ENCODE measurements at places on chromosomes 3 and 15. TPM values are rescaled to one million over a fixed set of nuclear protein-coding genes. Genes with fewer than 3 reads are reported as not detected.

The DGKG gene
- 1.7 TPM for total RNA-seq

DNA sequence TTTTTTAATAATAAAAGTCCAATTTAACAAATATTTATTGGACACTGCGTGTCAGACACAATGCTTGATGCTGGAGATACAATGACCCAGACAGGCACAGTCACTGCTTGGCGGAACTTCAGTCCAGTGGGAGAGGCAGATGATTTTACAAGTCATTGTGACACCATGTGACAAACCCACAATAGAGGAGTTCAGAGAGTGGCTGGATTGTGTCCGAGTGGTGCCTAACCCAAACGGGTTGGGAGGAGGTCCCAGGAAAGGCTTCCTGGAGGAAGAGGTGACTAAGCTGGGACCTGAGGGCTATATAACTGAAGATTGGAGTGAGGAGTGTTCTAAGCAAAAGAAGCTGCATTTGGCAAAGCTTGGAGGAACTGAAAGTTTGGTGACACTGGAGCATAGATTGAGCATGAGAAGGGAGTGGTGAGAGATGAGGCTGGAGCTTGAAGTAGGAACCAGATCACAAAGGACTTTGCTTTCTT is 41.4 kb downstream of the CRTC3 start:
- no peak overlapping the region for H3K4me3 ChIP-seq
- H3K27me3 ChIP-seq = no peaks in the 10 kb centered on the region
- no peaks in the 10 kb centered on the region for H3K36me3 ChIP-seq
- DNase-seq = no peak

DNA sequence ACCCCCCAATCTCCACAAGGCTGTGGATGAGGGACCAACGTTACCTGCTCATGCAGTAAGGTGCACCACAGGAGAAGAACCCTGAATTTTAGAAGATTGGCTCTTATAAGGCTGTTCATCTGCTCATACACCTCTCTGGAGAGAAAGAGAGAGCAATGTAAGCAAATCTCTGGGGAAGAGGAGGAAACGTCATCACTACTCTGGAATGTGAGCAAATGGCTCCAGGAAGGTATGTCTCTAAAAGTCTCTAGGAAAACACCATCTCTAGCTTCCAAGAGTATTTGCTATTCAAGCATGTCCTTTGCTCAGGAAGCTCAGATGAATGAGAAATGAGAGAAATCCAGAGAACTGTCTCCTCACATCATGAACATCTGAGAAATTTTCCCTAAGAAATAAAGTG is 235.4 kb downstream of the TBL1XR1 start:
- DNase-seq = no peak
- H3K27me3 ChIP-seq = no peaks in the 10 kb centered on the region
- no peak overlapping the region for H3K4me3 ChIP-seq
- H3K27ac ChIP-seq = no peak overlapping the region
- peaks cover 5% of the 10 kb centered on the region for H3K36me3 ChIP-seq

The ARRDC4 gene
- 4.9 TPM for total RNA-seq

The SPTBN5 gene
- 2.2 TPM for total RNA-seq

DNA sequence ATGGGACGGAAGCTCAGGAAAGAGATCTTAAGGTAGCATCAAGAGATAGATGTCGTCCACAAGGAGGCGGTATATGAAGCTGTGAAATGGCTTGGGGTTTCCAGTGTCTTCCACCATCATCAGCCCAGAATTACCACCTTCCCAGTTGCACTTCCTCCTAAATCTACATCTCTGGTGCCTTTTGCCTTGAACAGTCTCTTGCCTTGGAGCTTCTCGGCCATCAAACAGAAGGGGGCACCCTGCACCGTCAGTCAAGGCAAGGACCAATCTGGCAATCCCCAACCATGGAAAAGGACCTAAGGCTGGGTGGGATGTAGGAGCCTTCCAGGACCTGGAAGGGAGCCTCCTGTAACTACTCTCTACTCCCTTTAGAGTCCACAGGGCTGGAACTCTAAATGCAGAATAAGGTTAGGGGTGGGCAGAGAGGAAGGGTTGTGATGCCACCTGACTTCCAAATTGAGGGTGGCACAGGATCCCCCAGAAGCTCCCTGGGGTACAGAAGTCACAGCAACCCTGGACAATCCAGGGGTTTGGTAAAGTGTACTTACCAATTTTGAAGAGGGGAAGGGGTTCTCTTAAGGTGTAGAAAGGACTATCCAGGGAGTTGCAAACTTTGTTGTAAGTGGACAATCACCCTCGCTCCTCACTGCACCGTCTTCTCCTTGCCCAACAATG is 1.0 kb upstream of the RYR3 start:
- peaks cover 2% of the 10 kb centered on the region for H3K36me3 ChIP-seq
- H3K27me3 ChIP-seq = peaks cover 71% of the 10 kb centered on the region
- H3K4me1 ChIP-seq = peaks cover 8% of the 10 kb centered on the region
- no peak for DNase-seq
- H3K27ac ChIP-seq = no peak overlapping the region

GRCh38 chr15:78046796-78047341 is 30.6 kb downstream of the TBC1D2B start:
- no peak for DNase-seq
- H3K4me1 ChIP-seq = peaks cover 50% of the 10 kb centered on the region
- H3K27me3 ChIP-seq = no peaks in the 10 kb centered on the region

GRCh38 chr3:159200176-159200575 is 398.3 kb downstream of the MFSD1 start:
- H3K4me3 ChIP-seq = no peak overlapping the region
- H3K27me3 ChIP-seq = peaks cover 6% of the 10 kb centered on the region
- no peak overlapping the region for H3K27ac ChIP-seq
- DNase-seq = no peak

- peaks cover 16% of the 10 kb centered on the region for H3K4me1 ChIP-seq
- DNase-seq = peak; percentile 18
- peaks cover 3% of the 10 kb centered on the region for H3K27me3 ChIP-seq
- no peak overlapping the region for H3K27ac ChIP-seq
- H3K36me3 ChIP-seq = no peaks in the 10 kb centered on the region
Observed at GRCh38 chr3:196654006-196654734, 14.7 kb downstream of the NRROS start.

DNA sequence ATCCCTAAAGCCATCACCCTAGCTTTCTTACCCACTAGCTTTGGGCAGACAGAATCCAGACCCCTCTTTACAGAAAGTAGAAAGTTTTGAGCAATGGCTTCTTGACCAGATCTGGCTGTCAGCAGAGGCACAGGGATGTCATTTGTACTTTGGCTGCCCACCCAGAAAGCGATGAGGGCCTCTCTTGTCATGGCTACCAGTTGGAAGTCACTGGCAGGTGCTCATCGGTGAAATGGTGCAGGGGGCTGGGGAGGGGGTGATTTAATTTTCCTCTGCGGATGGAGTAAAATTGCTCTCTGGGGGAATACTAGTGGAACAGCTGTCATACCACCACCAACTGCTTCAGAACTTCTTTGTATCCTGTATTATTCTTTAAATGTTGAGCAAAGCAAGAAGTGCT is 393.7 kb downstream of the LSAMP start:
- H3K27ac ChIP-seq = no peak overlapping the region
- no peaks in the 10 kb centered on the region for H3K36me3 ChIP-seq
- H3K4me1 ChIP-seq = no peaks in the 10 kb centered on the region
- H3K27me3 ChIP-seq = no peaks in the 10 kb centered on the region
- DNase-seq = no peak
- H3K4me3 ChIP-seq = no peak overlapping the region

GRCh38 chr15:96160269-96160668 is 170.2 kb upstream of the NR2F2 start:
- peaks cover 1% of the 10 kb centered on the region for H3K36me3 ChIP-seq
- DNase-seq = no peak
- H3K4me3 ChIP-seq = peak overlapping the region; percentile 50
- H3K27me3 ChIP-seq = no peaks in the 10 kb centered on the region

GRCh38 chr3:185724761-185725160 is 100.1 kb downstream of the IGF2BP2 start:
- H3K4me3 ChIP-seq = no peak overlapping the region
- no peaks in the 10 kb centered on the region for H3K36me3 ChIP-seq
- peaks cover 72% of the 10 kb centered on the region for H3K4me1 ChIP-seq

The C3orf62 gene
- 6.9 TPM for total RNA-seq

The FGD5 gene
- 0.22 TPM for total RNA-seq

The PYGO1 gene
- 21.0 TPM for total RNA-seq

The DPPA2 gene
- not detected for total RNA-seq

DNA sequence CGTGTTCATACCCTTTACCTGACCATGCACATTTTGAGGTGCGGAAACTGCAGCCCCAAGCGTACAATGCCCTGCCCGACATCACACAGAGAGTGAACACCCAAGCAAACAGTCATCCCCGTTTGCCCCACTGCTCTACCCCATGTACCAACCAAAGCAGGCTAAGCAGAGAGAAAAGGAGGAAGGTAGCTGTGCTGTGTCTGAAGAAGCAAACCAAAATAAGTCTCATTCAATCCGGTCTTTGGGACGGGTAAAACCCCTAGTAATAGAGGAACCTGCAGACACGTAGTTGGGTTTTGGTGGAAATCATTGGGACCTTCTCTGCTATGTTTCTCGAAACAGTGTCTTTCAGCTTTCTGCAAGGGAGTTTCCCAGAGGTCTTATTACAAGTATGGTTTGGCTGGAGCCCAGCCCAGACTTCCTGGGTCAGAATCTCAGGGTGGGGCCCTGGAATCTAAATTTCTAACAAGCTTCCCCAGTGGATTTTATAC is 164.6 kb upstream of the HES1 start:
- H3K36me3 ChIP-seq = no peaks in the 10 kb centered on the region
- DNase-seq = no peak
- H3K4me1 ChIP-seq = peaks cover 61% of the 10 kb centered on the region
- H3K27me3 ChIP-seq = peaks cover 11% of the 10 kb centered on the region
- H3K27ac ChIP-seq = peak overlapping the region; percentile 19

GRCh38 chr3:114838025-114838424 is 309.1 kb downstream of the ZBTB20 start:
- no peak for DNase-seq
- peaks cover 8% of the 10 kb centered on the region for H3K4me1 ChIP-seq
- no peaks in the 10 kb centered on the region for H3K36me3 ChIP-seq
- no peaks in the 10 kb centered on the region for H3K27me3 ChIP-seq
- no peak overlapping the region for H3K4me3 ChIP-seq
- no peak overlapping the region for H3K27ac ChIP-seq

DNA sequence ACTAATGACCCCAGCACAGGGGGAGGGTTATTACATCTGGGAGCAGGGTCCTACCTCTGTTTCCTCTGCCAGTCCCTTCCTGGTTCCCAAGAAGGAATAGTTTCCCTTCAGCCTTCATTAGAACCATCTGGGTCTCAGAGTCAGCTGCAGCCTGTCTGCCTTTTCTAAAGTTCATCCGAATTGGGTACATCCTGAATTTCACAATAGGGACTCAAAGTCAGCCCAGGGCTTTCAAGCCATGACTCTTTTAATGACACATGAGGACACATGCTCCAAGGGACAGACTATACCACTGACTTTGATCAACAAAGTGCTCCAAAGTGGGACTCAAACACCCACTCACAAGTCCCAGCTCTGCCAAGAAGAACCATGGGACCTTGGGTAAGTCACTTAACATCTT is 12.7 kb upstream of the CRABP1 start:
- no peak overlapping the region for H3K4me3 ChIP-seq
- H3K27ac ChIP-seq = no peak overlapping the region

GRCh38 chr15:35047996-35048395 is 37.1 kb downstream of the NANOGP8 start:
- H3K4me3 ChIP-seq = no peak overlapping the region
- no peaks in the 10 kb centered on the region for H3K27me3 ChIP-seq
- no peak overlapping the region for H3K27ac ChIP-seq
- H3K4me1 ChIP-seq = no peaks in the 10 kb centered on the region
- no peaks in the 10 kb centered on the region for H3K36me3 ChIP-seq

DNA sequence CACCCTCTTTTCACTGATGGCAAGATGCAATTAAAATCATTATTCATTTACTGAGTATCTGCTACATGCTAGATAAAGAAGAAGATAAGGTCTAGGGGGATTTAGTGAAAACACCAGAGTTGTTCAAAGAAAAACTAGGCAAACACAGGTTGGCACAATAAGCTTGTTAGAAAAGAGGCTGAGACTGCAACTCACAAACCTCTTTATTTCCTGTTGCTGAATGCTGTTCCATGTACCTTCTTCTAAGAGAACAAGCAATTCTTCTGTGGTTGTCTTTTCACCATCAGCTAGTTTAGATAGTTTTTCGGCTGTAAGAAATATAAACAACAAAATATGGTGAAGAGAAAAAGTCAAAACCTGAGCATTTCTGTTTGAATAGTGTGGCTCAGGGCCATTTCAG is 61.1 kb downstream of the EIF3J start:
- no peaks in the 10 kb centered on the region for H3K27me3 ChIP-seq
- peaks cover 38% of the 10 kb centered on the region for H3K36me3 ChIP-seq
- H3K4me3 ChIP-seq = no peak overlapping the region
- no peak for DNase-seq
- no peaks in the 10 kb centered on the region for H3K4me1 ChIP-seq
- no peak overlapping the region for H3K27ac ChIP-seq

- no peak for DNase-seq
- no peaks in the 10 kb centered on the region for H3K27me3 ChIP-seq
- H3K4me1 ChIP-seq = peaks cover 42% of the 10 kb centered on the region
- no peak overlapping the region for H3K27ac ChIP-seq
- peaks cover under 1% of the 10 kb centered on the region for H3K36me3 ChIP-seq
Observed at GRCh38 chr3:71515636-71516365, 67.7 kb downstream of the FOXP1 start.

The MEIS2 gene
- total RNA-seq = 28.3 TPM

GRCh38 chr15:53034767-53035245 is 244.7 kb upstream of the ONECUT1 start:
- no peaks in the 10 kb centered on the region for H3K4me1 ChIP-seq
- no peak overlapping the region for H3K4me3 ChIP-seq
- no peak for DNase-seq
- no peaks in the 10 kb centered on the region for H3K36me3 ChIP-seq
- H3K27me3 ChIP-seq = peaks cover 2% of the 10 kb centered on the region

The GATA2 gene
- 0.44 TPM for total RNA-seq

DNA sequence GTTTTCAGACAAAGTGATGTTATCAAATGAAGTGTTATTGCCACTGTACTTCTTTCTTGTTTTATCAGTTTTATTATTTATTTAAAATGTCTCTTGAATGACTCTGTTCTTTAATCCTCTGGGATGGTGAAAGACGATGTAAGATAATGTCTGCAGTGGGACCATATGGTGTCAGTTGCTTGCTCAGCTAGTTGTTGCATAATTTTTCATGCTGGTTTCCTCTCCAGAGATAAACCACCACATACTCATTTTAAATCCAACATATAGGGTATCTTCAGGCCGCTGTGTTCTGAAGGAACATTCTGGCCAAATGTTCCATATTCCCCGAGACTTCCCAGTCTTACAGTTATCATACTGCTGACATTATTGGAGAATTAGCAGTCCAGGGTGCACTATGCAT is 75.9 kb downstream of the GABRG3 start:
- no peak overlapping the region for H3K4me3 ChIP-seq
- H3K4me1 ChIP-seq = no peaks in the 10 kb centered on the region
- DNase-seq = no peak
- H3K27ac ChIP-seq = no peak overlapping the region

GRCh38 chr3:38011111-38011510 is 18.3 kb downstream of the PLCD1 start:
- H3K27me3 ChIP-seq = no peaks in the 10 kb centered on the region
- H3K27ac ChIP-seq = no peak overlapping the region
- no peak overlapping the region for H3K4me3 ChIP-seq
- peaks cover 26% of the 10 kb centered on the region for H3K36me3 ChIP-seq
- no peak for DNase-seq

The NMNAT3 gene
- 2.0 TPM for total RNA-seq

GRCh38 chr15:98978153-98978552 is 29.4 kb downstream of the PGPEP1L start:
- H3K4me3 ChIP-seq = no peak overlapping the region
- H3K27me3 ChIP-seq = no peaks in the 10 kb centered on the region
- DNase-seq = no peak
- H3K36me3 ChIP-seq = no peaks in the 10 kb centered on the region
